ENCODE measurements at places on chromosomes 1 and 21.

DNA sequence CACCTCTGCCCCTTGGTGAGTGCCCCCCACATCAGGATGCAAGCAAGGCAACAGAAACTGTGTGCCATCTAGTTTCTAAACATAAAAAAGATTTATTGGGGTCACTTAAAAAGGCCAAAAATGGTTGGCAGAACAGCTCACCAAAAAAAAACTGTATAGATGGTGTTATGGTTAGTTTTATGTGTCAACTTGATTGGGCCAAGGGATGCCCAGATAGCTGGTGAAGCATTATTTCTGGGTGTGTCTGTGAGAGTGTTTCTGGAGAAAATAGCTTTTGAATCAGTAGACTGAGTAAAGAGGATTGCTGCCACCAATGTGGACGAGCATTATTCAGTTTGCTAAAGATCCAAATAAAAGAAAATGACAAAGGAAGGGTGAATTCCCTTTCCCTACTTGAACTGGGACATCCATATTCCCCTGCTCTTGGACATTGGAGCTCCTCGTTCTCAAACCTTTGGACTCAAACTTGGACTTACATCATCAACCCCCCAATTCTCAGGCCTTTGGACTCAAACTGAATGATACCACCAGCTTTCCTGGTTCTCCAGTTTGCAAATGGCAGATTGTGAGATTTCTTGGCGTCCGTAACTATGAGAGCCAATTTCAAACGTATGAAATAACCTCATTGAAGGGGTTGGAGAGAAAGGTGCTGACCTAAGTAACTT, 16.9 kb downstream of the CAPN9 start:
- DNase-seq = no peak

- no peak for DNase-seq
These were observed 8.6 kb downstream of the PRKACB start for GRCh38 chr1:84152649-84153056.

GRCh38 chr1:52862666-52863458, 20.3 kb downstream of the ZYG11A start:
- DNase-seq = no peak

GRCh38 chr21:46082963-46083790, 14.7 kb upstream of the COL6A2 start:
- no peak for DNase-seq

DNA sequence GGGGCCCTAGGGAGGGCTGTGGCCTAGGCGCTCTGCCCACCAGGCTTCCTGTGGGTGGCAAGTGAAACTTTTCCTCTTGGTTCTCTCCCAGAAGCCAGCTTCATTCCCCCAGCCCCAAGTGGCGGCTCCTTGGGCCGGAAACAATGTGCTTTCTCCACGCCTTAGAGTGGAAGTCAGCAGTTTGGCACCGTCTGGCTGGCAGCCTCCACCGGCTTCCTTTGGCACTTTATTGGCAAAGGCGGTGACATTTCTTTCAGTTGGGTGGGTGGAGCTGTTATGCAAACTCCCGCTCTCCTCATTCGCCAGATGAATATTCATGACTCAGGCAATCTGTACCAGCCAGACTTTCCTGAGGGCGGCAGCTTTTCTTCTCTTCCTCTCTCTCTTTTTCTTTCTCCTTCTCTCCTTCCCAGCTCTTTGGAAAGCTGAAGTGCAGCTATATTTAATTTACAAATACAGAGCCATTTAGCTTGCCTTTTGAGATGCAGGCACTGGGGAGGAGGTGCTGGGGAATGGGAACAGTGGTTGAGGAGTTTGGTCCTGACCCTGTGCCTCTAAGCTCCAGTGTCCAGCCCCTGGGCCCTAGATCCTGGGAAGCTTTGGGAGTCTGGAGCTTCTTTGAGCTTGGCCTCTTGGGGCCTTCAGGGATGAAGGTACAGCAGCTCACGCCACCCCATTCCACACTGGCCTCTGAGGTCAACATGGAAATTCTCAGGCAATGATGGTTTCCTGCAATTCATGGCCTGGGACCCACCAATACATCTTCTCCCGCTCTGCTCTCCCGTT, 67.8 kb upstream of the POU3F1 start:
- no peak for DNase-seq

GRCh38 chr1:235835226-235835625, 31.5 kb downstream of the LYST start:
- no peak for DNase-seq

DNA sequence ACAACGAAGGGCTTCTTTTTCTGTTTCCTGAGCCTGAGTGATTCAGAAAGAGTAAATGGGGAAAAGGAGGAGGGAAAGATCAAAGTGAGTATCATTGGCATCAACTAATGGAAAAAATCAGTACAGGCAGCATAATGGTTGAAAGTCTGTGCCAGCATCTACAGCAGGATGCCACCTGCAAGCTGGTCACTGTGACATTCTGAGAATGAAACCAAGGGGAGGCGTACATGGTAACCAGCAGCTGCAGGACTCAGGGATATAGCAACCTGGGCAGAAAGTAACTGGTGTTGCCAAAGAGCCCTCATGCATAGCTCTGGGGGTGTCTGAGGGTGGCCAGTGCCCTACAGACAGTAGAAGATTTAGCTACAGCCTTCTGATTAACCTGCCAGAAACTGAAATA, 305.9 kb downstream of the BRINP2 start:
- DNase-seq = no peak

- no peak for DNase-seq
These were observed 22.5 kb downstream of the XCL1 start for GRCh38 chr1:168598892-168599291.

DNA sequence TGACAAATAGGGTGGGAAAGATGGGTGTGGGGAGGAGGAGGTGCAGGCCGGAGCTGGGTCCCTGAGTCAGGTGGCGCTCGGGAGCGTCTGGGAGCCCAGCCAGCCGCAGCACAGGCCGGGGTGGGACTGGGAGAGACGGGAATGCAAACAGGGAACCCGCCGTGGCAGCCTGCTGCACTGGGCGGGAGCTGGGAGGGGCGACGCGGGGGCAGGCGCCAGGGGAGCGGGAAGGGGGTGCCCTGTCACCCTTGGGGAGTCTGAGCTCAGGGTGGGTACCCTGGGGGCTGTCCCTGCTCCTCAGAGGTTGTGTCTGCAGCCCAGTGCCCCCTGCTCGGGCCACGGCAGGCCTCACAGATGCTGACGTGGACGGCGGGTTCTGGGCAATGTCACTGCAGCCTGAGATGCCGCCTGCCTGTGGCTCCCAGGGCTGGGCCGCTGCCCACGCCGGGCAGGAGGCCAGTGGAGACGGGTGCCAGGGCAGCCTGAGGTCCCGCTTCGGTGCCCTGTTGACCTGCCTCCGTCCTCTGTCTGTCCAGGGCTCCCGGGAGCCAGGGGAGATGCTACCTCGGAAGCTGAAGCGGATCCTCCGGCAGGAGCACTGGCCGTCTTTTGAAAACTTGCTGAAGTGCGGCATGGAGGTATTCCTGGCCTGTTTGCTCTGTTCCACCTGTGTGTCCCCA, 16.6 kb upstream of the LRRC3 start:
- peak; percentile 22 for DNase-seq

GRCh38 chr1:194698908-194699318, 1512.5 kb upstream of the B3GALT2 start:
- no peak for DNase-seq

DNA sequence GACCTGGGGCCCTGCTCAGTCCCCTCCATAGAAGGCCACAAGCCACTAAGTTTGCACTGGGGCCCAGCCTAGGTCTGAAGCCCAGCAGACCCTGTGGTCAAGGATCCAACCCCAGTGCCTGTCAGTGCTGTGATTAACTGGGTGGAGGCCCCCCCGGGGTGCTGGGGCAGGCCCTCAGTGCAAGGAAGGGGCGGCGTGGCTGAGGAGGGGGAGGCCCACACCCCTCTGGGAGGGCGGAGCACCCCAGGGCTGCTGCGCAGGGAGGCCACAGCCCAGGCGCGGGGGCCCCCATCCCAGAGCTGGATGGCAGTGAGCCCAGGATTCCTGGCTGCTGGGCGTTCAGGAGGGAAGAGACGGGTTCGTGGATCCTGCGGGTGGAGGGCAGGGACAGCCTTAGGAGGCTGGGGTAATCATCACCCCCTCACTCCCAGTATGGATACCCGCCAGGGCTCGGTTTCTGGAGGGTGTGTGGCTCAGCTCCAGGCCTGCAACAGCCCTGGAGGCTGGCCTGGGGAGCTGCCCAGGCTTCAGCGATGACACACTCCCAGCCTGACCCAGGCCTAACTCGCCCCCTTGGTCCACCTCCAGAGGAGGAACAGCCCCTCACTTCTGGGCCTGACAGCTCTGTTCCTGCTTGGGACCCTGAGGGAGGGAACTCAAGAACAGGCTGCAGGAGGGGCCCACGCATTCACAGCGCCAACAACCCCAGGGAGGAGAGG, 890 bp downstream of the GJC2 start:
- DNase-seq = no peak

DNA sequence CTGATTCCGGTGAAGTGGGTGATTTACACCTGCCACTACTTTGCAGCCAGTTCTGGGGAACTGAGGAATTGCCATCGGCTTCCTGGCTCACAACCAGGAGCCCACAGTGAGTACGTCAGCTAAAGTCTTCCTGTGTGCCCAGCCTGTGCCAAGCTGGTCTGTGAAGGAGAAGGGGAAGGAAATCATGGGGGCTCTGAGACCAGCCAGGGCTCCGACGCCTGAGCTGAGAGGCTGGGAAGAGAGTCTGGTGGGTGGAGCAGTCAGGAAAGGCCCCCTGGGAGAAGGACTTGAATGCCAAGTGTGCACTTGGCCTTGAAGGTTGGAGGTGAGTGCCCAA, 1.2 kb downstream of the LURAP1 start:
- DNase-seq = no peak

DNA sequence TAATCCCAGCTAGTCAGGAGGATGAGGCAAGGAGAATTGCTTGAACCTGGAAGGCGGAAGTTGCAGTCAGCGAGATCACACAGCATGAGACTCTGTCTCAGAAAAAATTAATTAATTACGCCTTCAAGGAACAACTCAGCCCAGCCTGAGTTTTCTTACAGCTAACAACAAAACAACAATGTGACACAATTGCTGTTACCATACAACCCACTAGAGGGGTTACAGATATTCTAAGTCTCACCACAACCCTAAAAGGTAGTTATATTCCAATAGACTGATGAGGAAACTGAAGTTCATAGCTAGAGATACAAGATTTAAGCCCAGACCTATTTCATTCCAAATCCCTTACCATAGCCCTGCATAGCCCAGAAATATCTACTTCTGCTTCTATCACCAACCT, 2.9 kb upstream of the LRRC8C start:
- no peak for DNase-seq

DNA sequence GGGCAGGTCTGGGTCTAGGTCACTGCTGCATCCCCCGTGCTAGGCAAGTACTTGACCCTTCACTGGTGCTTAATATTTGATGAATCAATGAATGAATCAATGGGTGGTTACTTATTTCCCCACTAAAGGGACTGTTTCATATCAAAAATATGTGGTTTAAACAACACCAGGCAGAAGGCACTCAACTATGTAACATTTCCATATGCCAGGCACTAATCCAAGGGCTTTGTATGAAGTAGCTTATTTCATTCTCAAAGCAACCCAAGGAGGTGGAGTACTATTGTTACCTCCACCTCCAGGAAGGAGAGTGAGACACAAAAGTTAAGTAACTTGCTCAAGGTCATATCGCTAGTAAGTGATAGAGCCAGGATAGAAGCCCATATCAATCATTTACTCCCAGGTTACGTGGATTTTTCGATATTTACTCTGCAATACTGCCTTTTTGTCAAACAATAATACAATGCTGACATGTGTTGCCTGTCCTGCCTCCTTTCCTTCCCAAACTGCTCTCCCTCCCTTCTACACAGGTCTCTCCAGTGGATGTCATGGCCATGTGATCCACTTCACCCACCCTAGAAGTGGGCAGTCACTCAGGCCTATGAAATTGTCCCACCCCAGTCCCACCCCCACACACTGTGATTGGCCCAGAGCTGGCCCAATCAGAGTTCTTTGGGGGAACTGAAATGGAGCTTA, 142.8 kb downstream of the ETS2 start:
- DNase-seq = no peak

- DNase-seq = no peak
These were observed 120.2 kb downstream of the MRPL39 start for GRCh38 chr21:25487046-25487594.

DNA sequence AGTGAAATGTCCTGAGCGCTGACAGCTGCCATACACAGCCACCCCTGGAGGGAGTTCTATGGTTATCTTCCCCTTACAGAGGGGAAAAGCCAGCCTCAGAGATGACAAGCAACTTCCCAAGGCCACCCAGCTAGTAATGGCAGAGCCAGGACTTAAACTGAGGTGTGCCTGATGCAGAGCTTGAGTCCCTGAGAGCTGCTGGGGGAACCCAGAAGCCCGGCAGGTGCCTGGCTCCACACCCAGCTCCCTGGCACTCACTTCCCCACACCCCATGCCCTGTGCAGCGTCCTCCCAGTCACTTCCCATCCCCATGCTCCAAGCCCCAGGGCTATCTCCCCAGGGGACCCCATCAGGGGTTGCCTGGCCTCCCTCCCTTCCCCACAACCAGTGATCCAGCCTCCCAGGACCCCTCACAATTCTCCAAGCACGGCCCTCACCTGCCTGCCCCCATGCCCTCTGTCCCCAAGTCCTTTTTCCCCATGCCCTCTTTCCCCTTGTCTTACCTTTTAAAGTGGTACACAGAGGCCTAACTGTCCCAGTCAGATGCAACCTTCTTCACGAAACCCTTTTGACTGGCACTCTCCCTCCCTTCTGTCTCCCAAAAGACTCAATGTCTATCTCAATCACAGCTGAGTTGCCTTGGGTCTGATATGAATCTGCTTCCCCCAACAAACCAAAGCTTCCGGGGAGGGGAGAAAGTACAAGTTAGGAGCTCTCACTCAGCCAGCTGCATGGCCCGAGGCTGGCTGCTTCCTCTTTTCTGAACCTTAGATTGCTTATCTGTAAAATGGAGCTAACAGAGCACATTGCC, 39.8 kb upstream of the LRP8 start:
- DNase-seq = no peak
